ENCODE measurements at places on chromosomes 16 and 17. TPM values are rescaled to one million over a fixed set of nuclear protein-coding genes. Genes with fewer than 3 reads are reported as not detected.

USP6 gene
- total RNA-seq = under 0.01 TPM

PRSS27 gene
- 1.1 TPM for total RNA-seq

CFAP119 gene
- 0.69 TPM for total RNA-seq

KRTAP1-5 gene
- total RNA-seq = not detected

CHTF18 gene
- total RNA-seq = 3.0 TPM

SEPTIN1 gene
- total RNA-seq = under 0.01 TPM

MAPT gene
- 0.60 TPM for total RNA-seq
